Glutamatergic neuron (in vitro differentiated cells): ENCODE measurements at places on chromosomes 4 and X. TPM values are rescaled to one million over a fixed set of nuclear protein-coding genes. Genes with fewer than 3 reads are reported as not detected.

FAM53A gene
- total RNA-seq, result 1.1 TPM

MGAT4D gene
- total RNA-seq, result not detected

FRAS1 gene
- total RNA-seq, result 18.7 TPM

CLIC2 gene
- 0.56 TPM for total RNA-seq

FAM199X gene
- 14.9 TPM for total RNA-seq
